ELF-1 (cell line): ENCODE measurements at places on chromosomes 7 and 10.

- no peak for DNase-seq
These were observed 827.8 kb upstream of the ZWINT start for GRCh38 chr10:57188846-57189245.

DNA sequence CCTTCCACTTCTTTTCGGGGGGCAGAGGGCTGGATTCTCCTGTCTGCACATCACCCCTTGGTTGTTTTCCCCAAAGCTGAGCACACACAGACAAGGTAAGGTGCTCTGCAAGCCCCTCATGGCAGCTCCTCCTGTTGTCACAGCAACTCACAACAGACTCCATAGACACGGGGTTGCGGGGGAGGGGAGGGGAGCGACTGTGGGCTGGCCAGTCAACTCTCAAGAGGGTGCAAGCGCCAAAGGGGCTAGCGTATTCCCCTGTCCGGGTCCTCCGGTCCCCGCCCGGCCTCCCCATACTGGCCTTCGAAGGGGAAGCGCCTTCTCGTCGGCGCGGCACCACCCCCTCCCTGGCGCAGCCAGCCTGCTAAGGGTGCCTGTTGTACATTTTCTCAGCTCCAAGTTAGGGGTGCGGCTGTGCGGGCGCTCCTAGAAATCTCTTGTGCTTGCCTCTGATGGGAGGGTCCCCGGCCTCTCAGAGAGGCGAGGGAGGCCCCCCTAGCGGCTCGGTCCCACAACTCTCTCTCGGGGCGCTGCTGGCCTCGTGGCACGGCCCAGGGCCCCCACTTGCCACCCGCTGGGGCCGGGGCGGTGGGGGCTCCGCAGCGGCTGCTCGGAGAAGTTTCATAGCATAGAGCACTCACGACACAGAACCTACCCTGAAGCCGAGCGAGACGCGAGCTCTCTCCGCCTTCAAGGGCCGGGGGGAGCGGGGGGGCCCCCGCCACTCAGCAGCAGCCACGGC, 498 bp downstream of the RHOBTB1 start:
- DNase-seq = peak; percentile 61

- no peak for DNase-seq
These were observed 52.2 kb downstream of the C10orf105 start for GRCh38 chr10:71667387-71667752.

DNA sequence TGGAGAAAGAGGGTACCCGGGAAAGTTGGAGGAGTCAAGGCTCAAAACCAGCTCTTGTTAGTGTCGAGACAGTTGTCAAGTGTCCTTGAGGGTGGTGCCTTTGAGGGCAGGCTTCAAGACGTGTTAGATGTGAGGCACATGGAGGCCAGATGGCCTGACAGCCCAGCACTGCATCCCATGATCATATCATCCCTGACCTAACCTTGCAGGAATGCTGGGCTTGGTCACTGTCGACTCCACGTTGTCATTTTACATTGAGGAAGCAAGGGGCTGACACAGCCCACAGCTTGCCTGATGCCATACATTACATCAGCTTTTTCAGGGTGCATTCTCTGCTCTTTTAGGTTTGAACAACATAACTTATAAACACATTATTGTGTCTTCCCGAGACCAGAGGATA, 114.1 kb downstream of the ABCA13 start:
- no peak for DNase-seq

DNA sequence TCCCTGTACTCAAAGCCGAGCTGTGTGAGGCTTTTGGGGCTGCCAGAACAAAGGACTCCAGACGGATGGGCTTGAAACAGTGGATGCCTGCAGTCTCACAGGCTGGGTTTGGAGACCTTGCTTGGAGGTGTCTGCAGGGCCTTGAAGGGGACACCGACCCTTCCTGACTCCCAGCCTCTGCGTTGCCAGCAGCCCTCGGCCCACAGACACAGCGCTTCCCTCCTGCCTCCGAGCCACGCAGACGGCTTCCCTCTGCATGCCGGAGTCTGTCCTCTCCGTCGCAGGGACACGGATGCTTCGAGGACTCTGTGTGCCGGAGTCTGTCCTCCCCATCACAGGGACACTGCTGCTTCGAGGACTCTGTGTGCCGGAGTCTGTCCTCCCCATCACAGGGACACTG, 524.7 kb downstream of the DNAJB6 start:
- DNase-seq = no peak

DNA sequence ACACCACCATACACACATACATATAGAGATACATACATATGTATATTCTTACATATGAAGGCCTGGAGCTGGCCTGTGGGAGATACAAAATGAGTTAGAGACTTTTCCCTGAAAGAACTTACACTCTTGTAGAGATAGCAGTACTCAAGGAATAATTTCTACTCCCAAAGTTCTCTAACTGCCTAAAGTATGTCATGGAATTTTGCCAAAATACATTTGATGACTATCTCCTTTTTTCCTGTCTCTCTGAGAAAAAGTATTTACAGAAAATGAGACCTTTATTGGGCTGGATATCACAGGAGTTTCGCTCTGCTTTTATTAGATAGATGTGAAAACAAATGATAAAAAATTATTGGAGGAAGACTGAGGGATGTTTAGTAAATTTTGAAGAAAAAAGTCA, 220.1 kb downstream of the POU6F2 start:
- DNase-seq = no peak

DNA sequence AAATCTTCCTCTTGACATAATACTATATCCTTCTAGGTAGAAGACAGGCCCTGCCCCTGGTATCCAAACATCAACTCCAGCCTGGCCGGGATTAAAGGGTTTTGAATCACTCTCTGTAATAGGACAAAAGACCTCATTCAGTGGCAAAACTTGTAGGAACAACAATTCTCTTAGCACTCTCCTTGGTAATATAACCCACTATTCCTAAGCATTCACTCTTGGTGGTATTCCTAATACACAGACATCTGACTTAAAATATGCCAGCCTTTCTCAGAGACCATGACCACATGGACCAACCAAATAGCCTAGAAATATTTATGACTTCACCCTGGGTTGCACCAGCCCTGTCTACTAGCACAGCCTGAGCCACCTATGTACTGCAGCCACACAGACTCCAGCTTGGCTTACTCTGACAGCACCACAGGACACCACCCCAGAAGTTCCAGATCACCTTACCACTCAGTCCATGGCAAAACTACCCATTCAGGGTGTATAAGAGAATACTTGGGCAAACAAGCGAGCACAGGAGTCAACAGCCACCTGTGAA, 244.9 kb upstream of the NEBL start:
- no peak for DNase-seq

- peak; percentile 38 for DNase-seq
These were observed 163.6 kb downstream of the PIP4K2A start for GRCh38 chr10:22550732-22551131.

DNA sequence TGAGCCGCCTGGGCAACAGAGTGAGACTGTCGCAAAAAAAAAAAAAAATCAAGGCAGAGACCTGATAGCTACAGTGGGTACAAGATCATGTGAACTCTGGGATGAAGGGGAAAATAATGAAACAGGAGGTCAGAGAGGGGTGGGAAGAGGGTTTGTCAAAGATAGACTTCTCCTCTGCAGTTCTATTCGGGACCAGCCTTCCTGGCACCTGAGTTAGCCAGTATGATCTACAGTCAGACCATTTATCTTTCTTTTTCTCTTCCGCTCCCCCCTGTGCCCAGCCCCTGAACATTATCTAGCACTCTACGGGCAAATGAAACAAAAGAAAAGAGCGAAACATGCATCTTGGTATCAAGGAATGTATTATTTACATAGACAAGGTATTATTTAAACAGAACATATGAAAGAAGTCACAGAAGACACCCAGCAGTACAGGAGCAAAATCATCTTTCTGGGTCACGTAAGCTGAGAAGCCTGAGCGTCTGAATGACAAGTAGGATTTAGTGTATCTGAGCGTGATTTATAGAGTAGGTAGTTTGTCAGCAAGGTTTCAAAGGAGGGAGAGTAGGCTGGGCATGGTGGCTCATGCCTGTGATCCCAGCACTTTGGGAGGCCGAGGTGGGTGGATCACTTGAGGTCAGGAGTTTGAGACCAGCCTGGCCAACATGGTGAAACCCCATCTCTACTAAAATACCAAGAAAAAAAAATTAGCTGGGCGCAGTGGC, 109.0 kb downstream of the PRKCQ start:
- DNase-seq = no peak

DNA sequence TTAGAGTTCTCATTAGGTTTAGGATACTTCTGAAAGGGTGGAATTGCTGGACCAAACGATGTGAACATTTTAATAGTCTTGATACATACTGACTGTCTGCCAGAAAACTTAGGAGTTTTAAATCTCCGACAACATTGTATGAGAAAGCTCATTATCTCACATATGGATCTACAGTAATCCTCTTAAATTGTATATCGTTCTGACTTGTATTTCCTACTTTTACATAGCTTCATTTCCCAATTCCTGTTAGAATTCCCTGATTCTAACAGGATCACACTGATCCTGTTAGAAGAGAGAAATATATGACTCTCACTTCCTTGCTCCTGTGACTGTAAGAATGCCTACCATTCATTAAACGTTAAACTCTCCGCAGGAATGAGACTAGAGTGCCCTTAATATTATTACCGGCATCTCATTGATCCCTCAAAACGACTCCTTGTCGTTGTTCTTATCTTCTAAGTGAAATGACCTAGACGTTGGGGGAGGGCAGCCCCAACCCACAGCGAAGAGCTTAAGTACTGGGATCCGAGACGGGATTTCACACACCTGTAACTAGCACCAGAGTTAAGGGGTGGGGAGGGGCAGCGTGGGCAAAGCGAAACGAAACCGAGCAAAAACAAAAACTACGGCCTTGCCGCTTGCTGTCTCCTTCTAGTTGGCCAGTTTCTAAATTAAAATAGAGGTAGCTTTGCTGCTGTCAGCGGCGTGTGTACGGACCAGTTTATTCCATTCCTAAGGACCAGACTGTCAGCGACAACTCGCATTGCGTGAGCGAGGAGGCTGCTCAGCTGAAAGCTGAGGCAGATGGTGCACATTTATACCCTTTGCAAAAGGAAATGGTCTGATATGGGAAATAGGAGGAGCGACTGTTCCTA, 678 bp upstream of the TMEM106B start:
- DNase-seq = no peak

GRCh38 chr7:78406531-78406930, 608.0 kb downstream of the PHTF2 start:
- DNase-seq = no peak

DNA sequence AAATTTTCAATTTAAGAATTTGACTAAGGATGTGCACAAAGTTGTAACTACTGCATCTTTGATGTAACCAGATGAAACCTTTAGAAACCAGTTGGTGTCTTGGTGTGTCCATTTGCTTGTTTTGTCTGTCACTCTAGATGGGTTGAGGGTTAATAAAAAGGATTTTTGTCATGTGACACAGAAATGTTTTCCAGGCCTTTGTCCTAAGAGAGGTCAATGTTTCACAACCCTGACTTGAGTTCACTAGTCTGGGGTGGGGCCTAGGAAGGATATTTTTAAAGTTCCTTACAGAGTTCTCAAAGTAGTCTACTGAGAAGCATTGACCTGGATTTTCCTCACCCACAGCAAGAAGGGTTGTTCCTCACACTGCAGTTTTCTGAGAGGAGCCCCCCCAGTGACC, 90.3 kb downstream of the HERPUD2 start:
- DNase-seq = no peak

DNA sequence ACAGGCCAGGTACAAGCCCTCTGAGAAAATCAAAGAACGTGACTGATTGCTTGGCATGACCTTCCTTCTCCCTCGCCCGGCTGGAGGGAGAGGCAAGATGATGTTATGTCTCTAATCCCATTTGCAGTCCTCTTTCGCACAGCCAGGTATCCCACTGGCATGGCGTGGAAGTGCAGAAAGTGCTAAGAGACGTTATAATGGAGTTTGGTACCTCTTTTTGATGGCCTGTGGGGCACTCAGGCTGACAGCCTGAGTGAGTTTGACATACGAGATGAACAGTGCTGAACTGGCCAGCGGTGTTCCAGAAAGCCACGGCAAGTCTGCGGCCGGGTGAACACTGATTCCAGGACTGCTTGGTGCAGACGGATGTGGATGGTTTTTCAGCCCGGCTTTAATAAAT, 241.6 kb downstream of the RAB11FIP2 start:
- no peak for DNase-seq

- DNase-seq = peak; percentile 58
These were observed 127.9 kb upstream of the PRSS58 start for GRCh38 chr7:142385491-142386340.

DNA sequence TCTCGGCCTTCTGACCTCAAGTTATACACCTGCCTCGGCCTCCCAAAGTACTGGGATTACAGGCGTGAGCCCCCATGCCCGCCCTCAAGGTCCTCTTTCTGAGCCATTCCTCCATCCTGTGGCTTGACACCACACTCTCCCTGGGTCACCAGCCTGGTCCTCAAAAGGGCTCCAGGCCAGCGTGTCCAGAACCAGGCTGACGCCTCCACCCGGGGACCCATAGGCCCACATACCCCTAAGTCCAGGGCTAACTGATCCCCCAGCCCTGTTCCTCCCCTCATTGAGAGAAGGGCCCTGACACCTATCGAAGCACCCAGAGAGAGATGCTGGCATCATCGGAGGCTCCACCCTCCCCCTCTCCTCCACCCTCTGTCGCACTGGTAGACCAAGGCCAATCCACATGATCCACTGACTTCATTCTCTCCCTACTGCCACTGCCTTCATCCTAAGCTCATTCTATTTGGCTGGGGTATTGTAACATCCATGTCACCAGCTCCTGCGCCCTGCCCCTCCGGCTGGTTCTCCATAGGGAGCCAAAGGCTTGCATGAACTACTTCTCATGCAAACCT, 46.7 kb downstream of the TMEM270 start:
- DNase-seq = no peak

GRCh38 chr10:27356738-27357137, 116.1 kb upstream of the ACBD5 start:
- DNase-seq = no peak

GRCh38 chr10:20890009-20890408, 7.1 kb downstream of the NEBL start:
- DNase-seq = peak; percentile 56

- DNase-seq = no peak
These were observed 212.0 kb downstream of the CACNB2 start for GRCh38 chr10:18352175-18352574.

GRCh38 chr7:103574576-103574975, 128.6 kb upstream of the SLC26A5 start:
- DNase-seq = no peak

- no peak for DNase-seq
These were observed 93.1 kb downstream of the NRP1 start for GRCh38 chr10:33241351-33241750.

DNA sequence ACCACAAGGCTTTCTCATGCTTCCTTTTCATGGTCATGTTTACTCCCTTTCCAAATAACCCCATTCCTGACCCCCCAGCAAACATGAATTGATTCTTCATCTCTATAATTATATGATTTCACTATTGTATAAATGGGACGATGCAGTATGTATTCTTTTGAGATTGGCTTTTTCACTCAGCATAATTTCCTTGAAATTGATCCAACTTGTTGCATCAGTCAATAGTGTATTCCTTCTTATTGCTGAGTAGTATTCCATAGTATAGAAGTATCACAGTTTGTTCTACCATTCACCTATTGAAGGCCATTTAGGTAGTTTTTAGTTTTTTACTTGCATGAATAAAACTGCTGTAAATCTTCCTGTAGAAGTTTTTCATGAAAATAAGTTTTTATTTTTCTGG, 264.7 kb downstream of the BAMBI start:
- DNase-seq = no peak

DNA sequence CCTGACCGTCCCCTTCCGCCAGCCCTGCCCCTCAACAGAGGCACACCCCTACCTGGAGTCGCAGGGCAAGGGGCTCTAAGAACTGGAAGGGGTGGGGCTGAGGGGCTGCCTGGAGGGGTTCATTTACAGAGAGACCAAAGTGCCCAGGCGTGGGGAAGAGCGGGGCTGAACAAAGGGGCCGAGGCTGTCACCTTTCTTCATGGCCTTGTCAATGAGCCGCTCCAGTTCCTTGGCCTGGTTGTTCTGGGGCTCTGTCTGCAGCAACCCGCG, 2.3 kb upstream of the CLDN15 start:
- DNase-seq = no peak
